ENCODE measurements at places on chromosomes 7 and 10.

GRCh38 chr10:89269433-89270152 lies 18.0 kb upstream of the LIPA start:
- DNase-seq, result no peak

DNA sequence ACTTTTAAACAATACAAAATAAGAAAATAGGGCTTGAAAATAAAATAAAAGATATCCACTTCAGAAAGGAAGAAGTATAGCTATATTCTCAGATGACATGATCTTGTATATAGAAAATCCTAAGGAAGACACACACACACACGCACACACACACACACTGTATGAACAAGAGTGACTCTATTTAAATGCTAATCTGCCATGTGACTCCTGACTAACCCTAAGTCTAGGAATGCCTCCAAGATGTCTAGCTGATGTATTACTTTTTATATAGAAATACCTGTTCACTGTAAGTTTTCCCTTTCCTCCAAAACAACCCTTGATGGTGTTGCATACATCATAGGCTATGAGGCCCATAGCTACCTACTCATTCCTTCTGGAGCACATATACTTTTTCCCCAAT lies 173.1 kb upstream of the LRRTM3 start:
- no peak for DNase-seq

DNA sequence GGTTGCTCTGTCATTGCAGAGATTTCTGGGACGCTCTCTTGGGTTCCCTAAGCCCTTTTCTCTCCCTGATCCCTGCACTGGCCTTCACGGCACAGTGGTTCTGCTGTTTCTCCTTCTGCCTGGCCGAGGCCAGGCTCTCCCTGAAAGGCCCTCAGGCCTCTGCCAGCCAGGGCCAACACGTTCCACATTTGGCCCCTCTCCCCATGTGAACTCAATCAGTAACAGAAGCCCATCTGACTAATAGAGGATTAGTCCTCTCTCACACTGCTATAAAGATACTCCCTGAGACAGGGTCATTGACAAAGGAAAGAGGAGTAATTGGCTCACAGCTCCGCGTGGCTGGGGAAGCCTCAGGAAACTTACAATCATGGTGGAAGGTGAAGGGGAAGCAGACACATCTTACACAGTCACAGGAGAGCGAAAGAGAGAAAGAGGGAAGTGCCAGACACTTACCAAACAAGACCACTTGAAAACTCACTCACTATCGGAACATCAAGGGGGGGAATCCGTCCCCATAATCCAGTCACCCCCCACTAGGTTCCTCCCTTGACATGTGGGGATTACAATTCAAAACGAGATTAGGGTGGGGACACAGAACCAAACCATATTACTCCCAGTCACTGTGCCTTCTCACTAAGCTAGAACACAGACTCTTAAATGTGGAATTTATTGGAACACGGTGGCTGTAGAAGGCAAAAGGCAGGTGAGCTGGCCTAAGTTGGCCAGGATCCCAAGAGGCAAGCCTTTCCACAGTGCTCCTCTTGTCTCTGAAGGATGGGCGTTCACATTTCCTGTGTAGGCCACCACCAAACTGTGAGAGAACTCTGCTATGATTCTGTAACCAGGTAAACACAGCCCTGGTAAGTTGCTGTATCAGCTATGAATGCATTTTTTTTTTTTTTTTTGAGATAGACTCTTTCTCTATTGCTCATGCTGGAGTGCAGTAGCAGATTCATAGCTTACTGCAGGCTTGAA lies 8.8 kb downstream of the FZD8 start:
- DNase-seq, result no peak

DNA sequence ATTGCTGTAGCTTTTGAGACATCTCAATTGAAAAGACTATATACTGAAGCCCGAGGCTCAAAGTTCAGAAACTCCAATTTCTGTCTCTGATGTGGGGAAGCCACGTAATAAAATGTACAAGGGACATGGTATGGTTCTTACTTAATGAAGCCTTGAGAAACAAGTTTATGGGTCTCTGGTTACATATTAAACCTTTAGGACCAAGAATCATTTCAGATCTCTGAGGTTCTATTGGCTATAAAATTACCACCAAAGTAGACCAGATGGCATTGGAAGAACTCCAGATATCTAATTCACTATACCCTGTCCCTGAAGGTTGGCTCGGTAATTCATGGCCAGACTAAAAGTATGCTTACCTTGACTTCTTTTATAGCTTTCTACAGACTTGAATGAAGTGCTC lies 23.7 kb downstream of the STAMBPL1 start:
- DNase-seq, result no peak

DNA sequence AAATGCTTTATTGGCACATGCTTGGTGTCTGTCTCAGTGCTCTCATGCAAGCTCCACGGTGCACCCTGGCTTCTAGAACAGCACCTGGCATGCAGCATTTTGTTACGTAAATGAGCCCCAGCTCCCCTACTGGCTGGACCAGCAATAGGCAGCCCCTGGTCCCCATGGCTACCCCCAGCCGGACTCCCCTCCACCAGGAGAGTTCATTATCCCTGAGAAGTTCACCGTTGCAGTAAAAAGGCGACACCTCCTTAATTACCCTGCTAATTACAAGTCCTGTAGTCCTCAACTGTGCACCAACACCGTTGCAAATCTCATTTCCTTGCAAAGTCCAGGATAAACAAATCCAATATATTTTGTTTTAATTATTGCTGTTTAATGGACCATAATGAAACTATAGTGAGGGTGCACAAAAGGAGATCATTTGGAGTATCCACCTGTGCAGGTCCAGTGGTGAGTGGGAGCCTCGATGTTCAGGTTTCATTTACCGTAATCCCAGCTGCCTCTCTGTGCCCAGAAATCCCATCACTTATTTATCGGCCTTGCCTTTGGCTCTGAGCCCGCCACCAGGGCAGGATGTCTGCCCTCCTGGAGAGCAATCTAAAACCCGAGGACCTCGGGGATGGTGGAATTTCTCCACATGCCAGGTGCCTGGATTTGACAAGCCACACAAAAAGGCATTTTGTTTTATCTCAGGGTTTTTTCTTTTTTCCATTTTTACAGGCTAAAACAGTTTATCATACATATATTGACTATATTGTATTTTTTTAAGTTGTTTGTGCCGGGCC lies 12.8 kb upstream of the DRGX start:
- DNase-seq, result no peak

GRCh38 chr7:155412416-155413253 lies 45.3 kb upstream of the EN2 start:
- DNase-seq, result no peak

DNA sequence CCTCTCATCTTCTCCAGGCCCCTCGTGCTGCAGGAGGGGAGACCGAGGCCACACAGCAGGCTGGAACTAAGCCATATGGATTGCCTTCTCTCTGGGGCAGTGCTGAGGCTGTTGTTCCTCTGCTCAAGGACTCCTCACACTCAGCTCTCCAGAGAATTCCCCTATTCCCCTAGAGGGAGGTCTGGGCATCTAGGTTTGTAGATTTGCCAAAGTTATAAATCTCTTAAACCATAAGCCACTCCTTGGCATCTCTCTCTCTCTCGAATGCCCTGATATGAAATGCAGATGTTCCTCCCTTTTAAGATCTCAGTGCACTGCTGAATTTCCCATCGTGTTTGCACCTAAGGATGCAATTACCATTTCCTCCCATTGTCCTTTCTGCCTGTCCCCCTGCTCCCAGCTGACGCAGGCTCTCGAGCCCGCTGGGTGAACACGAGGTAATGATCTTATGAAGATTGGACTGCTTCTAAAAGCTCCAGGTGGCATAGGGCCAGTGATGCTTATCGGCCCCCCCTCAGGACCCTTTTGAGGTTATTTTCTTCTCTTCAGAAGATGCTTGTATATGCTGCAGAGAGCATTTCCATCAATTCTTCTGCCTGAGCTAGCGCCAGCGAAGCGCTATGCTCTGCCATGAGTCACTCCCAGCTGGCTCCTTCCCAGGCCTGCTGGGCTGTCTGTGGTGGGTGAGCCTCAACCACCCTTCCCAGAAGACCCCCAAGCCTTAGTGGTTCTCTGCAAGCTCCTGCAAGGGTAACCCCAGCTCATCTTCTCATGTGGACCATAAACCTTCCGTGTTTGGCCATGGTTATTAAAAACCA lies 41.6 kb upstream of the AQP1 start:
- DNase-seq, result no peak

Data from GDM1 (cell line).